Endothelial cell (in vitro differentiated cells): ENCODE measurements at places on chromosomes 6 and 20. TPM values are rescaled to one million over a fixed set of nuclear protein-coding genes. Genes with fewer than 3 reads are reported as not detected.

DNA sequence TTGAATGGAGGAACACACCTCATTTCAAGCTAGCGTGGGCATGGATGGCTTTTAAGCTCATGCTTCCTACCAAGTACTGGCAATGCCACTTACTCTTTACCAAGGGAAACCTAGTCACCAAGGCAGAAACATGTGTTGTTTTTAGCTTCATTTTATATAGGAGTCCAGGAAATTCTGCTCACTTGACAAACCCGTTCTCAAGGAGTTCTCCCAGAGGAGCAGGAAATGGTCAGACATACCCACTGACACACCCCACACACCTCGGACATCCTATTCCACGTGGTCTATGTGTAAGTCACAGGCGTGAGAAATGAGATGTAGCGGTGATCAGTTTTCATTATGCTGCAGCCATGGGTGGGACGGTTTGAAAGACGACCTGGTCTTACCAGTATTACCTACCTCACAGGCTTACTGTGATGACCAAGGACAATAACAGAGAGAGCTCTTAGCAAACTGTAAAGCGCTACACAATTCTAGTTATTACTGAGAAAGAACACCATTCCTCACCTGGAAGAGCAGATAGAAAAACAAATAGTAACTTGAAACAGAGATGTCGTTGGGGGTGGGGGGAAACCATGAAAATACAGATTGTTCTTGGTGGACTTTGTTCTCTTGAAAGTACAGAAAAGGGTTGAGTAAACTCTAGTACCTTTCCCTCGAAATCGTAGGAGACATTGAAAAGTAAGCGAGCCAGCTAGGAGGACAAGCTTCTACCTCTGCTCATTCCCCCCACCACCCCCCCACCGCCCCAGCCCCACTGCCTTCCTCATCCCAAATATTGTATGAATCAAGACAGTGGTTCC is 1.7 kb downstream of the CNKSR3 start:
- DNase-seq, result no peak

Gene EFCAB8
- 1.1 TPM for total RNA-seq

Gene NR2E1
- not detected for total RNA-seq

DNA sequence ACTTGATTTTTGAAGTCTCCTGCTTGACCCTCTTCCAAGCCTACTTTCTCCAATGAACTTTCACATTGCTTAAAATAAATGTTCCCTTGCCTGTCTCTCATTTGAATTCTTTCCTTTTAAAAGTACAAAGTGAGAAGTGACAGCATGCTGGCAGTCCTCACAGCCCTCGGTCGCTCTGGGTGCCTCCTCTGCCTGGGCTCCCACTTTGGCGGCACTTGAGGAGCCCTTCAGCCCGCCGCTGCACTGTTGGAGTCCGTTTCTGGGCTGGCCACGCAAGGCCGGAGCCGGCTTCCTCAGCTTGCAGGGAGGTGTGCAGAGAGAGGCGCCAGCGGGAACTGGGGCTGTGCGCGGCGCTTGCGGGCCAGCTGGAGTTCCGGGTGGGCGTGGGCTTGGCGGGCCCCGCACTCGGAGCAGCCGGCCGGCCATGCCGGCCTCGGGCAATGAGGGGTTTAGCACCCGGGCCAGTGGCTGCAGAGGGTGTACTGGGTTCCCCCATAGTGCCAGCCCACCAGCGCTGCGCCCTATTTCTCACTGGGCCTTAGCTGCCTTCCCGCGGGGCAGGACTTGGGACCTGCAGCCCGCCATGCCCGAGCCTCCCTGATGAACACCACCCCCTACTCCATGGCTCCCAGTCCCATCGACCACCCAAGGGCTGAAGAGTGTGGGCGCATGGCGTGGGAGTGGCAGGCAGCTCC is 31.9 kb downstream of the SERPINB6 start:
- DNase-seq, result no peak

GRCh38 chr6:112253841-112254816 is at the start of gene LAMA4:
LAMA4 (minus strand) TSS chr6:112254567; CDS start chr6:112254150, 417 bp downstream.
- DNase-seq, result peak; percentile 46

GRCh38 chr6:107129370-107129925 is 14.1 kb upstream of the BEND3 start:
- no peak for DNase-seq

Gene SFTA2
- 2.8 TPM for total RNA-seq

- no peak for DNase-seq
Measured at GRCh38 chr6:48401016-48401415, 290.0 kb upstream of the PTCHD4 start.

Gene GPLD1
- 1.2 TPM for total RNA-seq

Gene OR2H2
- total RNA-seq, result not detected

DNA sequence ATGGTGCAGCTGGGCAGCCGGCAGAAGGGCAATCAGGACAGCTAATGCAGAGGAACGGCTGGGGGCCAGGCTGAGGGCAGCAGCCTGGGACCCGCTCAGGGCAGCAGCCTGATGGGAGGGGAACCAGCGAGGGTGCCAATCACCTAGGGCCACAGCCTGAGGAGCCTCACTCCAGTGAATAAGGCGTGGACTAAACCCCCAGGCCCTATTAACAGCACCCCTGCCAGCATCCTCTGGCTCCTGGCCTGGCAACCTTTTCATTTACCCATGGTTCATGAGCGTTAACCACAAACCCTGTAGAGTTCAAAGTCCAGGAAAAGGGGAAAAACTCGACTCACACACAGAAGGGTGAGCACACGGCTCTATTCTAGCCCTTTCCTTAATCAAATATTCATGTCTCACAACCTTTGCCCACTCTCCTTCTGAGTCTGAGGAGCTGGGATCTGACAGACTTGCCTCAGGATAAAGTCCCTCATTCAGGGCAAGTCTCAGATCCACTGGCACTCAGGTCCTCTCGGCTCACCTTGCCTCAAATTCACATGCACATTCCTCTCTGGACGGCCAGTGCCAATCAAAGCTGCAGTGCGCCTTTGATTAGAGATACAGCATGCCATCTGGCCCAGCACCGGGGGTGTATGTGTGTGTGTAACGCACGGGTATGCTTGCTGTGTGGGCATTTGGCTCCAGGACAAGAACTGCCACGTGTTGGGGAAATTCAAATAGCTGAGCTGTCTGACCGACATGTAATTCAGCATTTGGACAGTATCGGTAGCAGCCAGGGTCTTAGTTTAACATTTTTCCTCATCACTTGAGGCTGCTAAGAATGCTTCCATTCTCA is 86.9 kb upstream of the TRAF3IP2 start:
- no peak for DNase-seq

Gene UCKL1
- 40.1 TPM for total RNA-seq

Gene WDR46
- total RNA-seq, result 48.5 TPM

Gene GPX6
- total RNA-seq, result not detected

GRCh38 chr6:164013480-164014208 is 599.1 kb downstream of the QKI start:
- no peak for DNase-seq

Gene OR2B6
- not detected for total RNA-seq

DNA sequence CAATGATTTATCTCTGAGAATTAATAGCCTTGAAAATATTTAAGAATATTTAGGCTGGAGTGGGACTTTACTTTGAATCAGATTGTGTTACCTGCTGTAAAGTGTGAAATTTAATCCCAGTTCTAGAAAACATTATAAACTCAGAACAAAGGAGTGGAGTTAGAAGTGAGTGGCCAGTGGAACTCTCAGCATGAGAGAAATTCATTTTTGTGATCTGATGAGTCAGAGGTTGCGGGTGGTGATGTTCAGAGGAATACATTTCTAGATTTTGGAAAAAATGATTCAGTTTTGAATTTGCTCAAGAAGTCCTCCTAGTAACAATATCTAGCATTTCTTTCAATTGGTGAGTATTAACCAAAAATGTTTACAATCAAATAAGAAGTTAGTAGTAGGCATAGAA is 167.5 kb downstream of the ZFAND3 start:
- DNase-seq, result no peak

DNA sequence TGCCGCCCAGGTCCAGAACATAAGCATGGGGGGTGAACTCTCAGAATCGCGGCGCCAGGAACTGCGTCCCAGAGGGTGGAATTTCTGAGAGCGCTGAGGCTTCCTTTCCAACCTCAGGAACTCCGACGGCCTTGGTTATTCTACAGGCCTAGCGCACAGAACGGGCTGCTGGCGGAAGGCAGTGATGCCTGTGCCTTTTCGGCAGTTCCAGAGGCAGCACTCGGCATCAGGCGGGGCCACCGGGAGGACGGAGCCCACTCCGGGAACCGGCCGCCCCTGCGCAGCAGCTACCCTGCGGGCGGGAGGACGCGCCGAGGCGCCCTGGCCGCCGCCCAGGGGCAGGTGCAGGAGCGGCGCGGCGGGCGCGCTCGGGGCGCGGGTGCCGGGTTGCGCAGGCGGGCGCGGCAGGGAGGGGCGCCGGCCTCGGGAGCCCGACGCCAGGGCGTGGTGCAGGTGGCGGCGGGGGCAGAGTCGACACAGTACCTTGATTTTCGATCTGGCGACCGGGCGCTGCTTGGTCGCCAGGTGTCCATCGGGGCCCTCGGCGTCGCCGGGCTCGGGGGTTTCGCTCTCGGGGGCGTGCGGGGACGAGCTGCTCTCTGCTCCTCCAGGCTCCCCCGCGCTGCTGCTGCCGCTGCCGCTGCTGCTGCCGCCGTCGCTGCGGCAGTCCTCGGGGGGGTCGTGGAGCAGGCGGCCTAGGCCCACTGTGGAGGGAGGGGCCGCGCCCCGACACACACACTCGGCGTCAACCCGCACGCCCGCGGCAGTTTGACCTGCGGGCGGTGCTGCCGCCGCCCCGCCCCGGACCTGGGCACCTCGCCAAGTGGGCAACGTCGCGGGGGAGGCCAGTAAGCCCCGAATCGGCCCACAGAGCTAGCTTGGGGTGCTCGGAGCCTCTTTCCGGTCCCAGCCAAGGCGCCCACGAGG is 1.3 kb downstream of the OVOL2 start:
- DNase-seq, result no peak

DNA sequence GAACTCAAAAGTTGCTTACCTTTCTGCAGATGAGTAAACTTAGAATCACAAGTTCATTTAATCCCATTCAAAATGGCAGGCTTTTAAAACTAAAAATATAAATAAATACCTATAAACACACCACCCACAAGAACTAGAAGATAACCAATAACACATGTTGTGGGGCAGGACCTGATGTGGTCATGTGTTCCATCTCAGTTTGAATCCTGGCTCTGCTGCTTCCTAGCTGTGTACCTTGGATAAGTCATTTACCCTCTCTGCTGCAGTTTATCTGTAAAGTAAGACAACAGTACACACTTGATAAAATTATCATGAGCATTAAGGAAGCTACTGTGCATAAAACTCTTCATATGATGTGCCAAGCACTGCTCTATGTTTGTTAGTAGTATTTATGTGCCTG is 22.0 kb downstream of the TRIM27 start:
- DNase-seq, result no peak

GRCh38 chr6:112253498-112253840 is 898 bp downstream of the LAMA4 start:
- DNase-seq, result no peak

Gene BHLHE23
- total RNA-seq, result not detected

DNA sequence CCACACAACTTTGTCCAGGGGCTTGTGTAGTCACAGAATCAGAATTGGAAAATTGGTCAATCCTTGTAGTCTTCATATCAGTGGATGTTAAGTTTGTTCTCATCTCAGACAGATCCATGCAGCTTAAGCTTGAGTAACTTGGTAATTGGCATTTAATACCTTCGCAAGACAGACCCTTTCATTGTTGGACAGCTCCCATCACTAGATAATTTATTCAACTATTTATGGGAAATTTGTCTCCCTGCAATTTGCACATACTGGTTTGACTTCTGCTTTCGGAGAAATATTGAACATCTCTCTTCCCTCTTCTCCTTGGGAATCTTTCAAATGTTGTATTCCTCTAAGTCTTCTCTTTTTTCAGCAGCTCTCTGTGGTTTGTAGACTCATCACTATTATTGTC is 17.1 kb downstream of the MEI4 start:
- no peak for DNase-seq

Gene PRICKLE4
- 20.7 TPM for total RNA-seq

Gene RSPO3
- total RNA-seq, result 0.59 TPM

GRCh38 chr6:72595812-72596211 is 26.1 kb upstream of the KCNQ5 start:
- no peak for DNase-seq

DNA sequence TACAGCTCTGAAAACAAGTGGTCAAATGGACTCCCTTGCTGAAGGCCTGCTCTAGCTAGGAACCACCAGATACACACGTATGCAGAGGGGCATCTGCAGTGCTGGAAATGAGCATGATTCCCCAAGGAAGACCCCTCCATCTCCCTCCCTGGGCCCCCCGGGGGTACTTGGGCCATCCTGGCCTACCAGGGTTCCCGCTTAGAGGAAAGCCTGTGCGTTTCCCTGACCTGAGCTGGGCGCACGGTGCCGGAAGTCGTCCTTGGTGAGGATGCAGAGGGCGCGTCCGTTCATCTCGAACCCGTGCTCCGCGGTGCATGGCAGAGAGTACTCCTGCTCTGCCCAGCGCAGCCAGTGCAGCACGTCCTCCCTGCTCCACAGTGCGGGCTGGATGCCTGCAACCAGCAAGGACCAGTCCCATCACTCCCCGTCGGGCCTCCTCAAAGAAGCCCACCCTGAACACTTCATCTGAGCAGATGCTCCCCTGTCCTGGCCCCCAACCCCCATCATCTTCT is 11.8 kb downstream of the ETV7 start:
- DNase-seq, result no peak

DNA sequence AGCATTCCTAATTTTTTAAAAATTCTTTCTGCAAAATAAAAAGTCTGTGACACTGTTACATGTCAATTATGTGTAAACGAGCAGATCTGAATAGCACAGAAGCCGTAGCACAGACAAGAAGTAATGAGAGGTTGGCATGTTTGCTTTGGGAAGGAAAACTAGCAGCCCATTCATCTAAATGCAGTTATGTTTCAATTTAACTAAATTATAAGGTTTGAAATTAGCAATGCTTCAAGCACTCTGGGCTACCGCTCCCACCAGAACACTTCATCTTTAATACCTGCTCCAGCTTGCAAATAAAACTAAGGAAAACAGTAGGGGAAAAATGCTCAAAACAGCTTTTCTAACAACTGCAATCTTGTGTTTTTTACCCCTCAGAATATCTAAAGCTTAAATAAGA is 73.9 kb downstream of the PTPRK start:
- DNase-seq, result no peak

GRCh38 chr6:123805921-123806320 is 2.3 kb downstream of the NKAIN2 start:
- no peak for DNase-seq

GRCh38 chr6:153816366-153816765 is 222.7 kb upstream of the OPRM1 start:
- DNase-seq, result no peak

DNA sequence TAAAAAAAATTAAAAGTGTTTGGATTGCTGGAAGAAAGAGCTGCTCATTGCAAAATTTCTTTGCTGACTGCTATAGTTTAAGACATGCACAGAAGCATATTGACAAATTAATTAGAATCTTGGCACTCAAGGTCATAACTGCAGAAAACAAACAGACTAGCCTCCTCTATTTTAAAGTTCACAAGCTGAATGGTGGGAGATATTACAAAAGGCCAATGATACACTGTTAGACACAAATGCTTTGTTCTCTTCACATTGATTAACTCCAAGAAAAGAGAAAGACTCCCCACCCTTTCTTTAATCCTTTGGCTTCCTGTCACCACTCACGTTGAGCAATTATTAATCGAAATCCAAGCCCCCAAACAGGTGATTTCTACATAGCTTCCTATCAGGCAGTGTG is 69.1 kb downstream of the PTCHD4 start:
- no peak for DNase-seq

- no peak for DNase-seq
Measured at GRCh38 chr6:2478200-2478599, 232.8 kb upstream of the GMDS start.

Gene SLC22A1
- total RNA-seq, result 2.7 TPM
